Panc1 (cell line): ENCODE measurements at places on chromosomes 13 and 19. TPM values are rescaled to one million over a fixed set of nuclear protein-coding genes. Genes with fewer than 3 reads are reported as not detected.

DNA sequence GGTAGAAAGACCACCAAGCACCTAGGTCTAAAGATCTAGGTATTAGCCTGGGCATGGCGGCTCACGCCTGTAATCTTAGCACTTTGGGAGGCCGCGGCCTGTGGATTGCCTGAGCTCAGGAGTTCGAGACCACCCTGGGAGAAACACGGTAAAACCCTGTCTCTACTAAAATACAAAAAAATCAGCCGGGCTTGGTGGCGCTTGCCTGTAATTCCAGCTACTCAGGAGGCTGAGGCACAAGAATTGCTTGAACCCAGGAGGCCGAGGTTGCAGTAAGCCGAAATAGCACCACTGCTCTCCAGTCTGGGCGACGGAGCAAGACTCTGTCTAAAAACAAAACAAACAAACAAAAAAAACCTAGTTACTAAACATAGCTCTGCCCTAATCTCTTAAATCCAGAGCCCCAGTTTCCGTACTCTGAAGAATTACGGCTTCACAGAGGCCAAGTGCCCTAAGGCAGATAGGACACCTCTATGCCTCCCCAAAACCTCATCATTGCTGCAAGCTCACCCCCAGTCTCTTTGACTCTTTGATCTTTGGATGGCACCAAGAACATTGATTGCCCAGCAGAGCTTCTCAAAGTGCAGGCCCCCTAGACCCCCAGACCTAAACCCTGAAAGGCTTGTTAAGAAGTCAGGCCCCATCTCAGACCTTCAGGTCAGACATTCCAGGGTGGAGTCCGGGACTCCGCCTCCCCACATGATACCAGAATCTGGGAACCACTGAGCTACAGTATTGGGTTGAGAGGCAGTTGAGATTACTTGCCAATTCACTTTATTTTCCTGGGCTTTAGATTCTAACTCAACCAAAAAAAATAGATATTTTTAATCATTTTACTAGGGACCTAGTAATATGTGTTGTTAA lies 2.8 kb downstream of the COL4A2 start:
- peaks cover 9% of the 10 kb centered on the region for H3K27me3 ChIP-seq
- H3K4me3 ChIP-seq = no peak overlapping the region
- H3K36me3 ChIP-seq = no peaks in the 10 kb centered on the region

Gene TPRX2
- not detected for total RNA-seq

Gene KIR3DL2
- total RNA-seq = not detected

DNA sequence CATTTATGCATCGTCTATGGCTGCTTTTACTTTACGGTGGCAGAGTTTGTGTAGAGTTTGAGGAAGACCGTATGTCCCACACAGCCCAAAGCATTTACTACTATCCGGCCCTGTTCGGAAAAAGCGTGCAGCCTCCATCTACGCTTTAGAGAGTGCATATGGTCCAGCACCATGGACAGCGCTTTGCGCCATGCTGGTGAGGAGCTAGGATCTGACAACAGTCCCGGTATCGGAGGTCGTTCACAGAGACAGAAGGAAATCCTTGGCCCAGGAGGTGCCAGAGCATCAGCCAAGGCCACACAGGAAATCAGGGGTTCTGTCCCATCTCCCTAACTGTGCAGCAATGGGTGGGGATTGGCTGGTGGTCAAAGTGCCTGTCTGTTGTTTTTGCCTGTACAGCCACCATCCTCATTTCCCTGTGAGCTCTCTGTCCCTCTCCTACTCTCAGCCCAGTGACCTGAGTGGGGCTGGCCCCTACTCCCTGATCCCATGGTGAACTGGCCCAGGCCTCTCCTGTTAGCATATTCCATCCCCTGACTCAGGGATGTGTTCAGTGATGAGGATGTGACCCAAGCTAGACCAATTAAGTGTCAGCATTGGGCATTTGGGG lies 16.2 kb upstream of the PRODH2 start:
- DNase-seq = no peak
- no peaks in the 10 kb centered on the region for H3K4me1 ChIP-seq
- no peak overlapping the region for H3K4me3 ChIP-seq
- no peak overlapping the region for H3K27ac ChIP-seq
- peaks cover 2% of the 10 kb centered on the region; the same call in 1 of the 2 replicates for H3K27me3 ChIP-seq

Gene B3GNT3
- total RNA-seq = 0.67 TPM

DNA sequence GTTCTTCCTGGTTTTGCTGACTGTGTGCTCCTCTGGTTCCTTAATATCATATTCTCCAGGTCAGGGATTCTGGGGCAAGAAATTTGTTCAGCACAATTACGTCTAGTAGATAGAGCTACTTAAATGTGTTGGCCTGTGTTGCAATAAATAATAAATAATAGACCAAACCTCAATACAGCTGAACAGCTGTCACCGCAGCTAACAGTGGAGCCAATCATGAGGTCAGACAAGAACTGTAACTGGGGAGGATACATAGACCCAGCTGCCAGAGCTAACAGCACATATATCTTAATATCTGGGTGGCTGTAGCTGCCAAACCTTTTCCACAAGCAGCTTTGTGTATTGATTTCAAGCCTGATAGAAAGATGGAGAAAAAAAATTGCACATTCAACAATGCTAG lies 1596.3 kb upstream of the PCDH20 start:
- DNase-seq = no peak
- H3K27me3 ChIP-seq = no peaks in the 10 kb centered on the region
- H3K36me3 ChIP-seq = no peaks in the 10 kb centered on the region
- H3K4me1 ChIP-seq = no peaks in the 10 kb centered on the region
- no peak overlapping the region for H3K4me3 ChIP-seq

DNA sequence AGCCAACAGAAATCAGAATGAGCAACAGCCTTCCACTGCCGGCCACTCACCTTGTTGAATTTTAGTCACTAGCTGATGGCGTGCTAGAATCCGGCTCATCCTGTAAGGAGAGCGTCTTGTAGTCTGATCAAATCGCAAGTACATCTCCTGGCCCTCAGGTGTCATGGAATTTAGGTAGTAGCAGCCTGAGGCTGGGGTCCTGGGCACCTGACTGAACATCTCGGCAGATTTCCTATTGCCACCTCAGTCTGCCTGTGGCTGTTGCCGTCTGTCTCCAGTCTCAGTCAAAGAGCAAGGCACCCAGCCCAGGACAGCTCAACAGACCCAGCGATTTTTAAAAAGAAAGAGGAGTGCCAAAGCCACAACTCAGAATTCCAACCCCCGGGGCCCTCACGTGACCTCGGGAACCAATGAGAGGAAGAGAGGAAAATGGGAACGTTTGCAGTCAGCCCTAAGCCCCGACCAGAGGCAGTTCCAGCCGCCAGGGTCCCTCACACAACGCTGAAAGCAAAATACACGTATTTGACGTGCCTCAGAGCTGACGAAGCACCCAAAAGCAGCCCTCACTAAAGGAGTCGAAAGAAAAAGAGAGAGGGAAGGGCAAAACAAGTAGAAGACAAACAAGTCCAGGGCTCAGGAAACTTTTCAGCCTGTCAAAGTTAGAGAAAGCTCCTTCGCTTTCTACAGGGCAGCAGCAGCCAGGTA lies at the start of gene STARD13:
STARD13 (minus strand) TSS at position 336 of the 705 bp plus-strand sequence; CDS start at position 219, 117 bp downstream.
- H3K4me3 ChIP-seq = peak within 1 kb of the TSS; percentile 74
- no peaks in the 10 kb centered on the region for H3K27me3 ChIP-seq

Gene ECSIT
- 39.4 TPM for total RNA-seq

Gene PNKP
- 76.7 TPM for total RNA-seq

Gene PSG5
- not detected for total RNA-seq

DNA sequence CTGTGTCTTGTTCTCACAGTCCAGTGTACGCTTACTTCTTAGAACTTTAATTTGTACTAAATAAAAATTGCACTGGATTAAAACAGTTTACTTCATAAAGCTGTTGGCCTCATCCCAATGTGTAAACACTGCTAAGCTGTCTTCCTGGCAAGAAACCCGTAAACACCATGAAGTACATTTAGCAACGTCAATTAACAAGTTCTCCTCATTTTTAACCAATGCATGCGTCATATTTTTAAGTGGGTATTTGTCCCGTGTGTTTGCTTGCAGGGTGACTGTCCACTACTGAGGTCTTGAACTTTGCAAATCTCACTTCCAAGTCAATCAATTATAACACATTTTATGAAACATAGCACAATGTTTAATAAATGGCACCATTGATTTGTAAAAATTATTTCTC lies 28.2 kb downstream of the LAIR2 start:
- no peaks in the 10 kb centered on the region for H3K4me1 ChIP-seq
- no peak overlapping the region for H3K27ac ChIP-seq
- H3K4me3 ChIP-seq = no peak overlapping the region
- H3K27me3 ChIP-seq = peaks cover 57% of the 10 kb centered on the region
- H3K36me3 ChIP-seq = no peaks in the 10 kb centered on the region

GRCh38 chr19:32308431-32309077 lies 36.9 kb upstream of the ZNF507 start:
- H3K27me3 ChIP-seq = no peaks in the 10 kb centered on the region
- H3K27ac ChIP-seq = no peak overlapping the region
- no peaks in the 10 kb centered on the region for H3K4me1 ChIP-seq
- no peak overlapping the region for H3K4me3 ChIP-seq
- H3K36me3 ChIP-seq = no peaks in the 10 kb centered on the region

DNA sequence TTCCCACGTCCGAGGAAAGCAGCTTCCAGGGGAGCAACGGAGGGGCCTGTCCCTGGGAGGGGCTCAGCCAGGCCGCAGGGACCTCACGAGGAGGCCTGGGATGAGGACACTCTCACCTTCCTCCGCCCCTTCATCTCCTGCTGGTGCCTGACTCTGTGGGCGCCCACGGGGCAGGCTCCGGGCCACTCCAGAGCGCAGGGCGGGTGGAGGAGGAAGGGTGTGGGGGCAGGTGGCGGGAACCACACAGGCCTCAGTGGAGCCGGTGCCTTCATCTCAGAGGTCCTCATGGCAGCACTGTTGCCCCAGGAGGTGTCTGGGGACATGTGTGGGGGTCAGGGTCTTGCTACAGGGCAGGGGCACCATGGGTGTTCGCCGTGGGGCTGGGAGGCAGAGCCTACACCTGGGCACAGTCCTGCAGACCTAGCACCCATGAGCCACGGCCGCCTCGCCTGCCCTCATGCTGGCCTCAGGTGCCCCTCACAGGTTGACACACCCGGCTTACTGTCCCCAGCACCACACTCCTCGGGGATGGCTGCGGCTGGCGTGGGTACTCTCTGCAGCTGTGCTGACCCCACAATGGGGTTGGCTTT lies 10.1 kb upstream of the TMEM255B start:
- H3K27me3 ChIP-seq = no peaks in the 10 kb centered on the region
- no peak overlapping the region for H3K27ac ChIP-seq
- no peaks in the 10 kb centered on the region for H3K36me3 ChIP-seq
- no peaks in the 10 kb centered on the region for H3K4me1 ChIP-seq

Gene TNFRSF19
- 0.54 TPM for total RNA-seq

Gene KCNC3
- total RNA-seq = 10.8 TPM

- peaks cover 19% of the 10 kb centered on the region for H3K27me3 ChIP-seq
- H3K36me3 ChIP-seq = no peaks in the 10 kb centered on the region
- no peak overlapping the region for H3K4me3 ChIP-seq
- H3K27ac ChIP-seq = no peak overlapping the region
Measured at GRCh38 chr19:30208436-30209060, 163.6 kb upstream of the ZNF536 start.

Gene DDA1
- 56.0 TPM for total RNA-seq

DNA sequence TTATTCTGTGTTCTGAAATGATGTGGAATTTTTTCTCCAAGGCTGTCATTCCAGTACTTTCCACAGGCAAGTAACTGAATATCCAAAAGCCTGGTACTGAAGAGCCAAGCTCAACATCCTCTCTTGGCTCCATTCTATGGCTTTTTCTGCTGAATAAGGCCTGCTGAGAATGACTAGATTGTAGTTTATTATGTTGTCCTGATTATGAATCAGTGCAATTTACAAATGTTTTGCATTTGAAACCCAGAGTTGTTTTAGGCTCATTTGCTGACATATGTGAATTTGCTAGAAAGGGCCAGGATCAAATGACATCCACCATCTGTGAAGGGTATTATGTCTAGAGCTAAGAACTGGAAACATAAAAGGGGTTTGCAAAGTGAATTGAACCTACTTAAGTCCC lies 596.6 kb downstream of the KCTD12 start:
- H3K27me3 ChIP-seq = no peaks in the 10 kb centered on the region
- no peaks in the 10 kb centered on the region for H3K4me1 ChIP-seq
- H3K27ac ChIP-seq = no peak overlapping the region
- no peak for DNase-seq
- H3K4me3 ChIP-seq = no peak overlapping the region
- no peaks in the 10 kb centered on the region for H3K36me3 ChIP-seq

DNA sequence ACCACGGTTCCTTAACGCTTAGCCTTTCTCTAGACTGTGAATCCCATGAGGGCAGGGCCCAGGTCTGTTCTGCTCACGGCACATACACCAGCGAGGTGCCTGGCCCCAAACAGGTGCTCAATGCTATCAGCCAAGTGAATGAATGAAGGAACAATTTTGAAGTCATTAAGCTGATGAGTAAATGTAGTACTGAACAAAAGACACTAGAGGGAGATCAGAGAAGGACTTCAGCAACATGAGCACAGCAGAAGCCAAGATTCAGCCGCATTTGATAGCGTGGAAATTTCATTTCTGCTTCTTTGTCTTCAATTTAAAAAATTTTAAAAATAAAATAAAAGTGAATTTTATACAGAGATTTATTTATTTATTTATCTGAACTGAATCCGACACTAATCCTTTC lies 20.1 kb upstream of the MYO16 start:
- no peak for DNase-seq
- no peaks in the 10 kb centered on the region for H3K36me3 ChIP-seq
- H3K4me3 ChIP-seq = no peak overlapping the region
- no peaks in the 10 kb centered on the region for H3K27me3 ChIP-seq

Gene CYP4F22
- 0.21 TPM for total RNA-seq

- H3K27ac ChIP-seq = no peak overlapping the region
- no peaks in the 10 kb centered on the region for H3K36me3 ChIP-seq
- H3K4me1 ChIP-seq = no peaks in the 10 kb centered on the region
- no peak for DNase-seq
- no peak overlapping the region for H3K4me3 ChIP-seq
Measured at GRCh38 chr13:102504002-102504401, 92.8 kb upstream of the TPP2 start.

DNA sequence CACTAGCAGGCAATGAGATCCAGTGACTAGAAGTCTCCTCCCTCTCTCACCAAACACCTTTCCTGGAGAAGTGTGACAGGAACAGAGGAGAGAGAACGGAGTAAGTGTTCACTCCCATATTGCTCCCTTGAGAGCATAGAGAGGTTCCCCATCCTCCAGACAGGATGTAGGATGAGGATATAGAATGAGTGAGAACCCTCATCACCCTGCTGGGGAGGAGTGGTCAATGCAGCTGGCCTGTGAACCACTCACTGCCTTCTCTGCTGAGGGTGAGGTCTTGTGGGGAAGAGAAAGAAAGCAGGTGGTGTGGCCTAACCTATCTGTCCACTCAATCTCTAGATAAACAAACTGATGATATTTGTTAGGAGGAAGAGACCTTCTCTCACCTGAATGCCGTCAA lies 386.6 kb downstream of the PCDH20 start:
- H3K36me3 ChIP-seq = no peaks in the 10 kb centered on the region
- no peak overlapping the region for H3K27ac ChIP-seq
- no peak overlapping the region for H3K4me3 ChIP-seq
- H3K4me1 ChIP-seq = no peaks in the 10 kb centered on the region
- H3K27me3 ChIP-seq = no peaks in the 10 kb centered on the region

- H3K27me3 ChIP-seq = no peaks in the 10 kb centered on the region
- no peak for DNase-seq
- no peak overlapping the region for H3K4me3 ChIP-seq
- H3K4me1 ChIP-seq = peaks cover 27% of the 10 kb centered on the region
- no peaks in the 10 kb centered on the region for H3K36me3 ChIP-seq
Measured at GRCh38 chr19:17081672-17082630, 6.4 kb downstream of the MYO9B start.

Gene TBXA2R
- 5.2 TPM for total RNA-seq
